Caudate nucleus (tissue), 63 donors: ENCODE measurements at places on chromosomes 4 and X.
A peak's percentile ranks its signal among the peaks of the same experiment; 100 is the strongest.

GRCh38 chr4:81470456-81471297 lies 1.0 kb downstream of the RASGEF1B start:
- DNase-seq: peak; percentile 33

DNA sequence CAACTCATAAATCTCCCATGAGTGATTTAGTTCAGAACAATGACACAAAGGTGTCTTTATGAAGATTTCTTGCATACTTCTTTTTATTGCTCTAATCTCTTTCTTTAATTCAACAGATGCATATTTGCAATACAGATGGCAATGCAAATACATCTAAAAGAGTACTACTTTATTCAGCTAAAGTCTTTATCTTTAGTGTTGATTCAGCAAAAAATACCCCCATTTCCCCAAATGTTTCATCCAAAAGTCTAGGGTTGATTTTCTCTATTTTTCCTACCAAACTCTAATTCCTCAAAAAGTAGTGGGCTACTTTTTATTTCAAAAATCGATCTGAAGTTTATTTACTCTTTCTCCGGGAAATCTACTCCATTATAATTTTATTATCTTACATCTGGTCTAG lies 1055.2 kb downstream of the STIM2 start:
- no peak for DNase-seq

- DNase-seq: no peak
These were observed 249.1 kb upstream of the BMP3 start for GRCh38 chr4:80781431-80781830.

- no peak for DNase-seq
These were observed 9.6 kb upstream of the TSPYL2 start for GRCh38 chrX:53072418-53073114.

- no peak for DNase-seq
These were observed 34.5 kb downstream of the ABCE1 start for GRCh38 chr4:145132511-145133098.

DNA sequence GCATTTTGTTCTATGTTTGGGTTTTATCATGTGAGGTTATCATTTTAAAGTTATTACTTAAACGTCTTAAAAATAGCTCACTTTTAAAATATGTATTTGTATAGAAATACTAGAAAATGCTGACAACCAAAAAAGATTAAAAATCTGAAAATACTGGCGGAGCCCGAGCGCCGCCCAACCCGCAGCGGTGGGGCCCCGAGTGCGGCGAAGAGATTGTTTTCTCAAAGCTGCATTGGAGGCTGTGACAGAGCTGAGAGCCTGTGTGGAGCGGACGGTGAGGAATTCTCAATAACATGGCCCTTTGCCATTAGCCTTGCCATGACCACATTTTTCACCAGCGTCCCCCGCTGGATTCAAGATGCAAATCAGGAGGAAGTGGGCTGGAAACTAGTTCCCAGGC lies 255.4 kb downstream of the NKX6-1 start:
- no peak for DNase-seq

DNA sequence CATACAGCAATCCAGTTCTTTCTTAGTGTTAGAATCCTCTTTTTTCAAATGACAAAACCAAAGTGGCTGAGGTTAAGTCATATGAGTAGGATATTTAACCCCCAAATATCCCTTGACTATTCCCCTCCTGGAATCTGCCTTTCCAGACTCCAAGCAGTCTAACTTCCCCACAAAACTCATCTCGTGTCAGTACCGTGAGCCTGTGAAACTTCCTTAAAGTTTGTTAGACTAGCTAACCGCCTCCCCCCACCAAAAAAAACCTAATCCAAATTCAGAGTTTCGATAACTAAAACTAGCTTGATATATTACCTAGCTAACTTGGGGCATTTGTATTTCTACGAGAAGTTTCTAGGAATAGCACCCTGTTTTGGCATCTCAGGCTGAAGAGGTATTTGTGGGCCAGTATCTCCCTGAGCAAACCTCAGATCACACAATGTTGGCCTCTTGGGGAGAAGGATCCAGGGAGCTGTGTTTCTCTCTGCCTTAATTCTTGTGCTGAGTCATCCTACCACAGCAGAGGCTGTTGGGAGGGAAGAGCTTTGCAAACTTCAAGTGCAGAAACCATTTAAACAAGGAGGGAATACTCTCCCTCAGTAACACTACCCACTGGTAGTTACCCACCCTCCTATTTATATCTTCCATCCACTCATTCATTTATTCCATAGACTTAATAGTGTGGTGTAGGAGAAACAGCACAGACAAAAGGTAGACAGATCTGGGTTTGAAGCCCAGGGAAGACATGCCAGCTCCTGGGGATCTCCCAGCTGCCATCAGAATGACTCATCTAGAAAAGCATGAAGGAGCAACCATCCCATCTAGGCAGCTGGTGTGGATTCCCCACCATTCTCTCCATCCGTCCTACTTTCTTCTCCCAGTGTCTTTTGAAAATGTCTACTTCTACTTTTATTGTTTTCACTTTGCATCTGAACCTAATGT lies 39.3 kb upstream of the TXK start:
- DNase-seq: no peak

GRCh38 chrX:70253377-70254062 lies 6.5 kb downstream of the P2RY4 start:
- no peak for DNase-seq

DNA sequence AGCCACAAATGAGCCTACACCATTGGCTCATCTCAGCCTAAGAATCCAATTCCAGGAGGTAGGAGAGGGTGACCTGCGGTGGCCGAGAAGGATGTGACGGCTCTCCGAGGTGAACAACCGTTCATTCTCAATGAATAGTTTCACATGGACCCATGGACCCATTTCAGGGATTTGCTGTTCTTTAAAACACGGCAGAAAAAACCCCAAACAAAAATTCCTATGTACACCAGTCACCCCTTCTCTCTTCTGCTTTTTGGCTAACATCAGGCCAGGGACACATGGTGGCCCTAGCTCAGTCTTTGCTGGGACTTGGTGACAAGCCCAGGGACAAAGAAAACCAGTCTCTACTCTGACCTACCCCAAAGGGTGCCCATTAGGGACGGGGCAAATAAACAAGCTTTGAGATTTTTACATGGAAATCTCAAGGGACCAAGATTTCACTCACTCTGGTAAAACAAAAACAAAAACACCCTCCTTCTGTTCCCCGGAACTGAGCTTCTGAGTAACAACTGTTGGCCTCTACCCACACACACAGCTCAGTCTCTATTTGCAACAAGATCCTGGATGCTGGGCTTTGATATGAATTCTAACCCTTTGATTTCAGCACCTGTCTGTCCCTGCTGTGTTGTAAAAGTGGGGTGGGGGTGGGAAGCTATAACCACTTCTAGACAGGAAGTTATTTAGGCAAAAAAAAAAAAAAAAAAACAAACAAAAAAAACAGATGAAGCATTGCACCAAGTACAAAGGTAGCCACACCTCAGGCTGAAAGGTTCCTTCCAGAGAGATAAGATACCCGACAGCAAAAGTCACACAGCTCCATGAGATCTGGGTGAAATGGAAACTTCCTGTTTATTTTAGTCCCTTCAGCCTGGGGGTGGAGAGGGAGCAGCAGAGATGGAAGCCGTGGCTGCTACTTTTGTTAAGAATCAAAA lies 49.0 kb downstream of the DDX3X start:
- DNase-seq: no peak

GRCh38 chrX:15873566-15873965 lies 19.0 kb upstream of the AP1S2 start:
- DNase-seq: no peak

- DNase-seq: no peak
These were observed 33.7 kb downstream of the ATP2B3 start for GRCh38 chrX:153551135-153551534.

DNA sequence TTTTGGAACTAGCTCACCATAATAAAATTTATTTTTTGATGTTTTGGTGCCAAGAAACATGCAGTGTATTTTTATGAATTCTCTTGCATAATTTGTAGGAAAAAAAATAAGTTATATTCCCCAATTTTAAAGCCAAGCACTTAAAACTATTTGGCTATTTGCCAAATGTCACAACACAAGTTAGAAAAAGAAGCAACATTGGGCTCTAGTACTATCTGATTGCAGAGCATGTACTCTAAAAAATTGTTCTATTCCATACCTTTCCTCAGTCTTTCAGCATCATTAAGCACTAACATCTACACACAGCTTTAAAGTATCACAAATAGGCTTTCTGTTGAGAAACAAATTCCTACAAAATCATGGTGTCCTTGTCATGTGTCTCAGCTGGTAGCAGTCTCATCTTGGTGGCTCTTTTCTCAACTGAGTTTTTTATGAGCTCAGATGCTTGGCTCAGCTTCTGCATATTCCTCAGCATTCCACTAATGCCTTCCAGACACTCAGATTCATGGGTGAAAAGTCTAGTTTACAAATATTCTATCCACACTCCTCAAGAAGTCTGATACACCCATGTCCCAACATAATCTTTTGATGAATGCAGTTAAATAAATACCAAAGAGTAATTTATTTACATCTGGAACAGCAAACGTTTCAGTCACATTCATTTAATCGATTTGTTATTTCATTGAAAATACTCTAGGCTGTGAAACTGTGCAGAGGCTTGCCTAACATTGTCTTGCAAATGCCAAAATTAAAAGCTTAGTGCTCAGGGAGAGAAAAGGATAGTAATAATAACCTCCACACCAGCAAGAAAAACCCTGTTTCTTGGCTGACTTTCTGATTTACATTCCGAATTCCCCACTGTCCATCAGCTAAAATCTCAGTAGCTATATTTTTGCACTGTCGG lies 2209.9 kb downstream of the PCDH7 start:
- no peak for DNase-seq

GRCh38 chrX:136630881-136631280 lies 17.1 kb upstream of the CD40LG start:
- no peak for DNase-seq

- DNase-seq: no peak
These were observed 55.8 kb downstream of the FNIP2 start for GRCh38 chr4:158824425-158825274.

GRCh38 chrX:121231566-121232358 lies 184.4 kb downstream of the GLUD2 start:
- no peak for DNase-seq

DNA sequence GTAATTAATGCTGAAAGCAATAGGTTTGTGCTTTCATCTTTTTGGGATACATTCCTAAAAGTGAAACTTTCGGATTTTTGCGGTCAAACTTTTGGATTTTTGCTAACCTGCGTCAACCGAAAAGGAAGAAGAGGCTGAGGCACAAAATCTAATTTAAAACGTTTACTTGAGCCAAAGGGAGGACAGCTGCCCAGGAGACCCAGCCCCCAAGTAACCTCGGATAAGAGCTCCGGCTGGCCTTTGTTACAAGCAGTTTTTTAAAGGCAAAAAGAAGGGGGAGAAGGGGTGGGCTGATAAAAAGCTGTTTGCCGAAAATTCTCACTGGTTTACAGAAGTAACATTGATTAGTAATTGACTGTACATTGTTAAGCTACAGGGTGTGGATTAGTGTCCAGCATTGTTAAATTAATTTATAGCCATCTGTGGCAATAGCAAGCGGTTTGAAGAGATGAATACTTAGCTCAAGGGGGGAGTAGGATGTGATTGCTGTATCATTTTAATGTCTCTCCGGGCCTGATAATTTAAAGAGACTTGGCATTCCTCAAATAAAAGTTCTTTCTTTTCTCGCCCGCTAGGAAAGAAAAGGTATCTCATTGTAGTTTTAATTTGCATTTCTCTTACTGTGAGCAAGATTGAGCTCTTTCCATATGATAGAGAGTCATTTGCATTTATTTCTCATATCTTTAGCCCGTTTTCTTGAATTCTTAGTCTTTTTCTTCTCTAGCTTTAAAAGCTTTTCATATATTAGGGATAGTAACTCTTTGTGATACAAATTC lies 59.1 kb upstream of the USP9X start:
- DNase-seq: no peak

DNA sequence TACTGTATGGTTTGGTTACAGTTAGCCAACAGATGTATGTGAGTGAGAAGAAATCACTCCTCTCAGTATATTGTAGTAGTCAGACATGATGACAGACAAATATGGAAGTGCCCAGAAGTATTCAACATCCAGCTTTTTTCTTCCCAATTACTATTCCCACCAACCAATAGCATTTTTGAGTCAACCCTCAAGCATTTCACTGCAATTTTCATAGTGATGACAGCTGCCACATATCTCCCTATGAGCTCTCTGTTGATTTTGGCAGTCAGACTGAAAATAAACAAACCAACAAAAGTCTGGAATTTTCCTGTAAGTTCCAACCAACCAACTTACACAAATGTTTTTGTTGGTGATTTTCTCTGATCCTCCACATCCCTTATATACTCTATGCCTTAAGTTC lies 8.2 kb upstream of the TRAM1L1 start:
- no peak for DNase-seq

DNA sequence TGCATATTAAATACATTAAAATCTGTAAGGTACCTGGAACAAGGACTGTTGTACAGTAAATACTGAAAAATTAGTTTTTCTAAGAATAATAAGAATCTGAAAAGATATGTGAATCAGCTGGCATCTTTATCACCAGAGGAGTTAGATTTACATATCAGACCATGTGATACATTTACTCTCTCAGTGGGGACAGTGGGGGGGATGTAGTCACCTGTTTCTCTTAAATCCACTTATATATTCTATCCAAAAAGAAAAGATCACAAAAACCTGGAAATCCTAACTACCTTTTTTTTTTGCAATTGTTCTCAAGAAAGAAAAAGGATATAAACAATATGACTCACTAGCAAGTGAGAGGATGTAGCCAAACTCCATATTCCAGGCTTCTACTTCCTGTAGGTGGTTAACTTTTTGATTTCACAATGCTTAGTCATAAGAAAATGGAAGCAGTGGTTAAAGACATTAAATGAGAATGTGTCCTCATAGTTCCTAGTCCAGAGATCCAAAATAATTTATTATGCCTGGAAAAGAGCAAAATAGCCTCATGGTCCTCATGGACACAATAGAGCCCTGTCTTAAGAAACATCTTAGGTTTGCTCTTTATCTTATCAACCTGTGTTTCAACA lies 22.5 kb upstream of the MYOZ2 start:
- no peak for DNase-seq

DNA sequence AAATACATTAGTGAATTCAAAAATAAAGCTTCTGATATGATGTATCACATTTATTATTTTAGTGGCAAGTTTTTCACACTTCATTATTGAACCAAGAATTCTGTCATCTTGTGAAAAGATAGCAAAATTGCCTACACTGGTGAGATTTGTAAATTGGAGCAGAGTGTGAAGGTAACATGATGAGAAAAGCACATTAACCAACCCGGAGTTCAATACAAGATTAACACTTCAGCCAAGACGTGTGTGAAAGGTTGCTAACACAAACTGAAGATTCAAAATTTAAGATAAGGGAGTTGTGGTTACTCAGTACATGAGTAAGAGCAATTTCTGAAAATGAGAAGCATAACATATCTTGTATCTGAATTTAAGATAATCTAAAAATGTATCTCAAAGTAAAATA lies 346.7 kb downstream of the PDHA2 start:
- no peak for DNase-seq

- no peak for DNase-seq
These were observed 46.7 kb downstream of the MAOB start for GRCh38 chrX:43835559-43835958.

GRCh38 chr4:128287141-128287870 lies at the start of gene PGRMC2:
TSS of gene PGRMC2 (minus strand) at chr4:128287813. CDS start at chr4:128287790, 23 bp downstream.
- no peak for DNase-seq

GRCh38 chr4:37865450-37865849 lies 25.4 kb upstream of the TBC1D1 start:
- DNase-seq: no peak

- no peak for DNase-seq
These were observed 108.3 kb upstream of the CAMK2D start for GRCh38 chr4:113869743-113870375.

GRCh38 chr4:628821-629635 lies 3.7 kb downstream of the PDE6B start:
- no peak for DNase-seq
